Adrenal gland (tissue), 19 donors: ENCODE measurements at places on chromosomes 7 and 10.

DNA sequence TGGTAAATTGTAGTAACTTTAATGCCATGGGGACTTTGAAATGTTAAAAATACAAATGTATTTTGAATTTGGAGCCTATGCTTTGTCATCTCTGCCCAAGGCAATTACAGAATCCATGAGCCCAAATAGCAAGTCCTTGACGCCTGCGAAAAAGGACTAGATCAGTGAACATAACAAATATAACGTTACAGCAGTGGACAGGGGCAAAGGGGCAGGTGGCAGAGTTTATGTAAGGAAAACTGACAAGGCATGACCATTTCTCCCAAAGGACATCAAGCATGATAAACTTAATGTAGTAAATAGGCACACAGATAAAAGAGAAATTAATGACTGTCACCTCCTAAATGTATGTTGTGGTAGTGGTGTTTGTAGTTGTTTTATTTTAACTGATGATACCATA, 297.1 kb downstream of the LRRTM3 start:
- no peak for DNase-seq

GRCh38 chr7:107359520-107360316, 110.1 kb upstream of the GPR22 start:
- no peak for DNase-seq

DNA sequence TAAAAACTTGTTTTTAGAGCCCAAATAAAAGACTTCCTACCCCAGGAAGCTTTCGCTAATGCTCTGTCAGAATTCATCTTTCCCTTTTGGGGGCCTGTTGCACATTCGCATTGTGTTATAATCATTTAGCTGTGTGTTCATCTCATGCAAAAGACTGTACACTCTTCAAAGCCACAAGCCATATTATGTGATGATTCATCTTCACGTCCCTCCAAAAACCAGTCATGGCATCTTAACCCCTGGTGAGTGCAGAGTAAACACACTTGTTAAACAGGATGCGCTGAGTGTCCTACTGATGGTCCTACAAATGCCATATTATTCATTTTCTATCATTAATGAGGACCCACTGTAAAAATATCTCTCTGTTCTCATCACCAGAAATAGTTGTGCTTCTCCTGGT, 235.4 kb downstream of the KIAA1217 start:
- DNase-seq = no peak

DNA sequence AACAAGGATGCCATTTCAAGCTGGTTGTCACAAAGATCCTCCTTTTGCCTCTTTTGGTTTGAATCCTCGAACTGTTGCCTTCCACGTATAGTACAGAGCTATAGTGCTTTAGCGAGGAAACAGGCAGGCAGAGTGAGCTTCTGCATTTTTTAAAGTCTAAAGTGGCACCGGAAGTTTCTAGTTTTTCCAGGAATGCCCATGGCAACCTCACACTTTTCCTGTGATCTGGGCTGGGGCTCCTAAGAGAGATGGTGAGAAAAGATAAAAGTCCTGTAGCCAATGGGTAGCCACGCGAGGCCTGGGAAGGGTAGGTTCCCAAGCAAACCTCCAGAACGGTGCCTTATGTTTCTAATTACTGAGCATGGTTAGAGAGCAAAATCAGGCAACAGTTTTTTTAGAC, 76.7 kb downstream of the CALD1 start:
- no peak for DNase-seq

- DNase-seq = no peak
Observed at GRCh38 chr10:5496261-5497250, 2.8 kb downstream of the CALML5 start.

DNA sequence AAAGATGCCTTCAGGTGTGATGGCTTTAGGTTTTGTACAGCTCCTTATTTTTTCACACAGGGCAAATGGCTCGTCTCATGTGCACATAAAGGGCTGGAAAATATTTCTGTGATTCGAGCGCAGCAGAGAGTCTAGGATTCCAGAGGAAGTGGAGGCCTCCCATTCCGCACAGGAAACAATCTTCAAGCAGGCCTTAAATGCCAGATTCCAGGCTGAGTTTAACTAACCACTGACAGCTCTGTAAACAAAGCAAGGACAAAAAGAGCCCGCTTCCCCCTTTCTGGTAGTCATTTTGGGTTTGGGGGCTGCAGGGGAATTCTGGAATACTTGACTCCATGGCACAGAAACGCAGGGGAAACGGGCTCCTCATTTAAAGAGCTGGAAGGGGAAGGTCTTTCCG, 87.2 kb downstream of the CALD1 start:
- no peak for DNase-seq

GRCh38 chr7:79037001-79037400, 416.5 kb downstream of the MAGI2 start:
- no peak for DNase-seq

GRCh38 chr7:55527307-55527706, 45.0 kb downstream of the VOPP1 start:
- no peak for DNase-seq

DNA sequence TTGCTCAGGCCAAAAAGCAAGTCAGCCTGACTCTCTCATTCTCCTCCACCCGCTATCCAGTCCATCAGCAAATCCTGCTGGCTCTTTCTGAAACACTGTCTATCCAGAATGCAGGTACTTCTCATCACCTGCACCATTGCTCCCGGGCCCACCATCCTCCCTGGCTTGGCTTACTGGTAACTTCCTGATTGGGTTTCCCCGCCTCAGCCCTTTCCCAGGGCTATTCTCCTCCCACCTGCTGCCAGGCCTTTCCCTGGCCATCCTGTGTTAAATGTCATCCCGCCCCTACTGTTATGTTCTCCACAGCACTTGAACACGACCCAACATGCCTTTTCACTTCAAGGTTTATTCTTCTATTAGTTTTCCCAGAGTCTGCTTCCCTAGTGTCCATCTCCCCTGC, 124.0 kb downstream of the CNNM2 start:
- DNase-seq = no peak

DNA sequence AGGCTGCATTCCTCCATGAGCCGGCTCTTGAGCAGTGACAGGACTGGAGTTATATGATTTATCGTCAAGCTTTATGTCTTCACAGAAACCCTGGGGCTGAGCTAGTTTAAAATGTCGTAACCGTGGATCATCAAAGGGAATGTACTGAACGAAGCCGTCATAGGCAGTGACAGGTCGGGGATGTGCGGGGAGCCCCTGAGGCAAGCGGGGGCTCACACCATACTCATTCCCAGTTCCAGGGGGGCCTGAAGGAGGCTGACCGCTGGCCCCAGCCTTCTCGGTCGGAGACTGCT, 30.7 kb downstream of the JCAD start:
- no peak for DNase-seq

- no peak for DNase-seq
Observed at GRCh38 chr7:93828260-93828659, 62.3 kb downstream of the TFPI2 start.

GRCh38 chr7:108017776-108018151, 14.8 kb upstream of the LAMB1 start:
- no peak for DNase-seq

- DNase-seq = no peak
Observed at GRCh38 chr10:21614000-21614399, 80.0 kb downstream of the MLLT10 start.

DNA sequence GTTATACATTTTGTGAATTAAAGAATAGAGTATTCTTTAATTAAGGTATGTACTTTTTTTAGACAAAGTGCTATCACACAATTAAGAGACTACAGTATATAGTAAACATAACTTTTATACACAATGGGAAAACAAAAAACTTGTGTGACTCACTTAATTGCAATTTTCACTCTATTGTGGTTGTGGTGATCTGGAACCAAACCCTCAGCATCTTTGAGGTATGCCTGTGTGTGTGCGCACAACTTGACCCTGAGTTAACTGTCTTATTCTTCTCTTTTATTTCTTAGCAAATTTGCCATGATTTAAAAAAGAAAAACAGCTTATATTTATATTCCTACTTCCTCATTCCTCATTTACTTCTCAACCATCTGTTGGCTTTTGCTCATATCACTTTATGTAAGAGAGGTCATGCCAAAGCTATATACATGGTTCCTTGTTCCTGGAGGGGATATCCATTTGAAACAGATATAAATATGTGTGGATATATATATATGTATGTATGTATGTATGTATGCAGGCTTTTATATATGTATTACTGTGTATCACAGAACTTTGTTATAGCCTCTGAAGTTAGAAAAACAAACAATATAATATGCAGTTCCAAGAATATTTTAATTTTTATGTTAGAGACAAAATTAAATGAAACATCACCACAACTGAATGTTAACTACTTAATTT, 259.5 kb upstream of the HGF start:
- DNase-seq = no peak

DNA sequence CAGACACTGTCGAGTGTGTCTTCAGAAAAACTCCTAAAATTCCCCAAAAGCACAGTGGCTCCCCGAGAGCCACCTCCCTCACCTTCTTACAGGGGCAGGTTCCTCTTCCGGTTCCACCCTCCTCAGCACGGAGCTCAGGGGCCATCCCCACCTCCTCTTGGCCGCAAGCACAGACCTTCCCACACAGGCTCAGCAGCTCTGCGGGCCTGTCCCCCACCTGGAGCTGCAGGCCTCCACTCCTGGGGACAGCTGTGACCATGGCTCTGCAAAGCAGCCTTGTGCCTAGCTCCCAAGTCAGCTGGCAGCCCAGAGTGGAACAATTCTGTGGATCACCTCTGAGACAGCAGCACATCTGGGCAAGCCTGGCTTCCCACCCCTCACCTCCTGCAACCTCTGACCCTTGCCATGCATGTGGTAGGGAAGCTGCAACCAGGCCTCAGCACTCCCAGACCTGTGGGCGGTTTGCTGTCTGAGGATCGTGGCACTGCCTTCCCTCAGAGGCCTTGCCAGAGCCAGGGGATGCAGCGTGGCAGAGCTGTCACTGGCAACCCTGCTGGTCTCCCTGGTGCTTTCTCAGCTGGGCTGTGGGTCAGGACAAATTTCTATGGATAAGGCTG, 79.7 kb downstream of the ALOX5 start:
- DNase-seq = no peak

- DNase-seq = no peak
Observed at GRCh38 chr10:49365675-49366415, 30.0 kb downstream of the DRGX start.

DNA sequence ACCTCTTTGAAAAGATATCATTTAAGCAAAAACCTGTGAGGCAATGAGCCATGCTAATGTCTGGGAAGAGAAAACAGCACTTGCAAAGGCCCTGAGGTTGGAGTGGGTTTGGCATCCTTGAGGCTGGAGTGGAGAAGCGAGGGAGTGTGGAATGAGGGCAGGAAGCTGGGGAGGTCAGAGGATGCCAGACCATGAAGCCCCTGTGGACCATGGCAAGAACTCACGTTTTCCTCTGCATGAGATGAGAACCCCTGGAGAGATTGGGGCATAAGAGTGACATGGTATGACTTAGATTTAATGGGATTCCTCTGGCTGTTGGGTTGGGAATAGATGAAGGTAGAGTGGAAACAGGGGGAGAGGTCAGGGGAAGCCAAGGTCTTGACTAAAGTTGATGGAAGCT, 49.4 kb downstream of the GPR26 start:
- DNase-seq = no peak

- no peak for DNase-seq
Observed at GRCh38 chr7:22378199-22378980, 21.4 kb upstream of the RAPGEF5 start.
